Stimulated activated CD8-positive, alpha-beta memory T cell treated with anti-CD3 and anti-CD28 coated beads, Interleukin-7, amount 100 ng/mL, for 1 hour (primary cell): ENCODE measurements at places on chromosomes 7 and 10.

- DNase-seq, result no peak
Measured at GRCh38 chr10:1036341-1036791, 10.7 kb upstream of the IDI2 start.

DNA sequence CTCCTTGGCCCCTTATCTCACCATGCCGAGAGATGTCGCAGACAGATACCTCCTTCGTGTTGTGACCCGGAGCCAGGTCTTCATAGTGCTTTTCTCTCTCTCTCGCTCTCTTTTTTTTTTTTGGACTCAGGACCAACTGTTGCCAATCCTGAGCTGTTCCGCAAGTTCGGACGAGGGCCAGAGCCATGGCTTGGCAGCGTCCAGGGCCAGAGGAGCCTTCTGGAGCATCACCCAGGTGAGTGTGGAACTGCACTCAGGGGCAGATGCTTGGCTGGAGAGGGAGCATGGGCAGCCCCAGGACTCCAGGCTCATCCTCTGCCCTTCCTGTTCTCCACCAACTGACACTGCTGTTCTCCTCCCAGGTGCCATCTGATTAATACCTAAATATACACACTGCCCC, 7.8 kb downstream of the ZNF862 start:
- no peak for DNase-seq

GRCh38 chr10:28600056-28600455, 67.1 kb downstream of the WAC start:
- no peak for DNase-seq

GRCh38 chr7:37832194-37832593, 16.2 kb upstream of the NME8 start:
- DNase-seq, result no peak

GRCh38 chr10:89515031-89515841, 20.2 kb downstream of the SLC16A12 start:
- no peak for DNase-seq

DNA sequence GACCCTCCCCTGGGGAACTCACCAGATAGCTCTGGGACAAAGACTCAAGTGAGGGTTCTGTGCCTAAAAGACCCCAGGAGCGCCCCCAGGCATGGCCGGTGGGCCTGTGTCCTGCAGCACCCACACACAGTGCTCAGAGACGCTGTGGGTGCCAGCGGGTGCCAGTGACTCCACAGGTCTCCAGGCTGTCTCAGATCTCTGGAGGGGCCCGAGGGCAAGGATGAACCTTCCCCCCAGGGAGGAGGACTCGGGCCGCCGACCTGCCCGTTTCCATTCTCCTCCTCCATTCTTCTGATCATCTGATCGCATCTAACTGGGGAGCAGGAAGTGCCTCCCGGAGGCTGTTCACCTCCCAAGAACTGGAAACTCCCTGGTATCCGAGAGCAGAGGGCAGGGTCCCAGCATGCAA, 980 bp downstream of the ADAM8 start:
- no peak for DNase-seq

DNA sequence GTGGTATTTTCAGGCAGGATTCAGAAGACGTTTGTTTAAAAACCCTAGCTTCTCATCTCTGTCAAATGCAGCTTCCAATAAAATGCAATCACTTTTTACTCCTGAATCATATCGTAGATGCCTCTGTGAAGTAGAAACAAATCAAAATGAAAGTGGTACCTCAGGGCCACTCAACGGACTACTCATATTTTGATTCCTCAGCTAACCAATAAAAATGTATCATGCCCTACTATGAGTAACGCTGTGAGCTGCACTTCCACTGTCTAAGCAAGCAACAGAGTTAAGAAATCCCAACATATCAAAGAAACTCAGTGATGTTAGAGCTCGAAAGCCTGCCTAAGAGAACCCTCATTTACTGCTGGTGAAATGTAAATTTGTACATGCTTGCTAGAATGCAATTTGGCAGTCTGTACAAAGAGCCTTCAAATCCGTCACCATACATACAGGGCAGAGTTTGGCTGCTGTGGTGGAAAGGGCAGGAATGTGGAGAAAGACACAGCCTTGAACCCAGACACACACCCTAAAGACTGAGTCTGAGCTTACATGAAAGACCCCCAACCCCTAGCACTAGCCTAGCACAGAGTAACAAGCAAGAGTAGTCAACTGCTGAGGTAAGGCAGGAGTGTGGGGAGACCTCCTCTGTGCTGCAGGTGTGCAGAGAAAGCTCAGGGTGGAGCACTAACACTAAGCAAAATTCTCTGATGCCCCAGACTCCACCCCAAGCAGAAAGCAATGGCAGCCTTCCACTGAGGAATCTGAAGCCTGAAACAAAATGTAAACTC, 151.5 kb downstream of the ANK3 start:
- DNase-seq, result no peak

- no peak for DNase-seq
Measured at GRCh38 chr10:16848562-16849154, 31.4 kb upstream of the RSU1 start.

DNA sequence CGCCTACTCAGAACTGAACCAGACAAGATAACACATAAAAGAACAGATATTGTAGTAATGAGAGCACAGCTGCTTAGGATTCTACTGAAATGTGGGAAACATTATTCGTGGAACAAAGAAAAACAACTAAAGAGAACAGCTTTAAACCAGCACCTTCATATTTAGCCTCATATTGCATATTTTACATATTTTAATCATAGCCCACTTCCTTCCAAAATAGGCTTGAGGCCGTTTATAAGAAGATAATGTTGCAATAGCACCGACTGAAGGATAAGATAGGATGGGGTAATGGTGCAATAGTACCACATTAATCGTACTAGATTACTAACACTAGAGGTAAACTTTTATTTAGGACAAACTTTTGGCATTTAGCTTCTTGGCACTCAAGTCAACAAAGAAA, 71.3 kb downstream of the KCND2 start:
- no peak for DNase-seq

GRCh38 chr7:155670521-155670920, 26.1 kb downstream of the RBM33 start:
- no peak for DNase-seq

DNA sequence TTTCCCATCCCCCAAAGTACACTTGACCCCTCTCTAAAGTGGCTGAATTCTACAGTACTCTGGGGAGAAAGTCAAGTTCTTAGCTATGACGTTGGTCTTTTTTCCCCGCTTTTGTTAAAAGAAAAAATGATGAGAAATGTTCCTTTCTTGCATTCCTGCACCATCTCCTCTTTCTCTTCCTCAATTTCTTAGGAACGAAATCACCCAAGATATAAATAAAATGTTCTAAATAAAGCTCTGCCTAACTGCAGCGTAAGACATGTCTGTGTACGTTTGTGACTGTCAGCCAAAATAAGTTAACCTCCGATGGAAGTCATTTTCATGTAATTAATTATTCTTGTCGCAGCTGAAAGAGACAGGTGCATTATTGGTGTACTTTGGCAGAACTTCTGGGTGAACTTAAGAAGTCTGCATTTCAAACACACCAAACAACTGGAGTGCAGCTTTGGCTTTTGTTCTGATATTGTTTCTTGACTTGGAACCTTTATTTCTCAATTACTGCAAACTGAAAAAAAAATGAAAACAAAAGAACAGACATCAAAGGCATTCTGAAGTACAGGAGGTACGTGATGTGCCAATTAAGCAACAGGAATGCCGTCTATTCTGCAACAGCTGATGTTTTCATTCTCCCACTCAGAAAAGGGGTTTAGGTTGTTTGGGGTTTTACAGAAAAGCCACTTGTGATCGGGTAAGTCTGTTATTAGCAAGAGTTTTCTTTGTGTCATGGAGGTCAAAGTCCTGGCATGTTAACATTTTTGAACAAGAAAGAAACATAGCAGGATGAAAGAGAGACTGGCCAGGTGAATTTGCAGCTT, 82.4 kb upstream of the SDK1 start:
- no peak for DNase-seq

DNA sequence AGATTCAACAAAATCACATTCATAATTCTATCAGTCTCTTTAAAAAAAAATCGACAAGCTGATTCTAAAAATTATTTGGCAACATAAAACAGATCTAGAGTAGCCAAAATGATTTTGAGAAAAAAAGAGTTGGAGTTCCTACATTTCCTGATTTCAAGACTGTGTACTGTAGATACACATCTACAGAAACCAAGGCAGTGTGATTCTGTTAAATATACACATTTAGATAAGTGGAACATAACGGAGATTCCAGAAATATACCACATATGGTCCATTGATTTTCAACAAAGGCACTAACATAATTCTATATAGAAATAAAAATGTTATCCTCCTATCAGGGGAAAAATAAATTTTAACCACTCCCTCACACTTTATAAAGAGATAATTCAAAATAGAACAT, 467.0 kb downstream of the ADRA2A start:
- no peak for DNase-seq

DNA sequence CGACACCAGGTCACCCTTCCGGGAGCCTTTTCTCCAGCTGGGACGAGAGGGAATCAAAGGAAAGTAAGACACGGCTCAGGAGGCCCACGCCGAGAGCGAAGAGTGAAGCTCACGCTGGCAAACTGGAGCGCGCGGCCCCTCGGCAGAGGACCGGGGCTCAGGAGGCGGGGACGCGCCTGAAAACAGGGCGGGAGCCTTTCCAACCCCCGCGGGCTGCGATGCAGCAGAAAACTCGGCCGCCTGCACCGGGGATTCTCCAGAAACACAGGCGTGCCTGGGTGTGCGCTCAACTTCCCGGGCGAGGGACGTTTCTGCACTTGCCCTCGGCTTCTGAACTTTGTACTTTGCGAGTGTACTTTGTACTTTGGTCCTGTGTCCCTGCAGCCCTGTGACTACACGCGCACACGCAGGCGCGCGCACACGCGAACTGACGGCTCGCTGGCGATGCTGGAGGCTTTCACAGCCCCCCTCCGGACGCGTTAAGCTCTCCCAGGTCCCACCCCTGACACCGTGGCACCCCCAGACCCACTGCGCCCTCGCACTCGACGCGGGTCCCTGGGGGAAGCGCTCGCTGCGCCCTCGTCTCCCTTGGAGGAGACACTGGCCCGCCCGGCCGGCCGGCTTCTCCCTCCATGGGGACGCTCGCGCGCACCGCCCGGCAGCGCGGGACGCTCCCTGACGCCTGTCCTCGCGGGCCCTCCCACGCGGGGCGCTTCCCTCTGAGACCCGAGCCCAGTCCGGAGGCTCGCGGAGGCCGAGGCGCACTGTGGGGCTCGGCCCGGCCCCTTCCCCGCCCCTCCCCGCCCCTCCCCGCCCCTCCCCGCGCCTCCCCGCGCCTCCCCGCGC, 588 bp upstream of the PAOX start:
- no peak for DNase-seq

GRCh38 chr7:47196106-47196645, 385.7 kb downstream of the TNS3 start:
- DNase-seq, result no peak

DNA sequence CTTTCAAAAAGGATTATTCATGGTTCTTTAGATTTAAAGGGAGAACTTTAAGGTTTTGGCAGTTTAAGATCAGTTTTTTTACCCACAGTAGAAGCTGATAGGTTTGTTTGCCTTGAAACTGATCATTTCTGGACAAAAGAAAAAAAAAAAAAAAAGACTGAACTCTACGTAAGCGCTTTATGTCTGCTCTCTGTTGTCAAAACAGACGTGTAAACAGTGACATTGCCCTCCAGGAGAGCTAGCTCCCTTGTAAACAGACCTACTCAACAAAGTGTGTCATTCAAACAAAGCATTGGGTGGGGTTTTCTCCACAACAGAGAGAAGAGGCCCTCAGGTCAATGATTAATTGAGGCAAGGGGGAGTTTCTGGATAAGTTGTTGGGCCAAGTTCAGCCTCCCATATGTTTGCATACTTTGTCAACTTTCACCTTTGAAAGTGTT, 568.1 kb upstream of the LRRN3 start:
- no peak for DNase-seq

DNA sequence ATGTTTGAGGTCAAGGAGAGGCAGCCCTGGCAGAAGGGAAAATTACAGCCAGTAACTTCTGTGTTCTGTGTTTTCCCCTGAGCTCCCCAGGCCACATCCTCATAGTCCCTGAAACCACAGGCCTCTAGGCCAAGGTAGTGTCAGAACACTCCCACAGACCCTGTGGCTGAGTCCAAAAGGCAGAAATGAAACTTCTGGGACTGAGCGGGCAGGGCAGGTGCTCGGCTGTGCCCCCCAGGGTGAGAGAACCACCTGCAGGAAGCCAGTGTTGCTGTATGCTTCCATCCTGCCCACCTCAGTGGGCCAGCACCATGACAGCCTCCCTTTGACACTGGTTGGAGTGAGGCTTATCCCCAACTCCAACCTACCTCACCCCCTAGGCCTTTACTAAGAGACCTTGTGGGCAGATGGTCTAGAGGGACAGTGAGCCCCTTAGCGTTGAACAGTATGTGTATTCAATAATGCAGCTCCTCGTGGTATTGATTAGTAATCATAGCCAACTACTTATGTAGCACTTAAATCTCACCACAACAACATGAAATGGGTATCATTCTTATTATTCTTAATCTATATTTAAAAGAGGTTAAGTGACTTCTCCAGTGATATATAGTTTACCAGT, 30.3 kb downstream of the PIK3CG start:
- DNase-seq, result no peak

GRCh38 chr7:158695726-158696452, 8.7 kb downstream of the NCAPG2 start:
- DNase-seq, result no peak
